H4 (cell line): ENCODE measurements at places on chromosomes 4 and X. TPM values are rescaled to one million over a fixed set of nuclear protein-coding genes. Genes with fewer than 3 reads are reported as not detected.
A peak's percentile ranks its signal among the peaks of the same experiment; 100 is the strongest.

DNA sequence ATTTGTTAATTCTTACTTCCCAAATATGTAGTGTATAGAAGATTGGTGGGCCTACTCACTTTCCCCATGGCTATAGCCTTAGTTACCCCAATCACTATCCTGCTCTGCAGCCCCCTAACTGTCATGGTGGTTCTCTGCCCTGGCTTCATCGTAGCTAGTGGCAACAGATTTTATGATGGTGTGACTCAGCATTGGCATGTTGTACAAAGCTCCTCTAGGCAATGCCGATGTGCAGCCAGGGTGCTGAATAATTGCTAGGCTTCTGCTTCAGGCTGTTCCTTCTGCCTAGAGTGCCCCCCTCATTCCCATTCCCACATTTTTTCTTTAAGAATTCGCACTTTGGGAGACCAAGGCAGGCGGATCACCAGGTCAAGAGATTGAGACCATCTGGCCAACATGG lies 35.2 kb downstream of the AFF2 start:
- DNase-seq, result peak; percentile 5

DNA sequence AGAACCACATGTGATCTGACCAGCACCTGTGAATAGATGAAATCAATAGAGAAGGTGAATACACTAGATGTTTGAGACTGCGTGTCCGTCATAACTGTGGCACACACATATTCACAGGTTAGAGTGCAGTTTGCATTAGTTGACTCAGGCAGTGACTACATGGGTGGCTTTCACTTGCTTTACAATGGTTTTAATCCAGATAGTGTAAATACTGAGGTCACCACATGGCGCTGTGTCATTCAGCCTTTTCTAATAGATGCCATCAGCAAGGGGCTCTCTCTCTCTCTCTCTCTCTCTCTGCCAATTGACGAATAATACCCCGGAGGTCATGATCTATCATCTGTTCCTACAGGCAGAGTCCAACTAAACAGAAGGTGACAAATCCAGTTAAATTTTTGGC lies 30.7 kb upstream of the FGF13 start:
- no peak for DNase-seq

- no peak for DNase-seq
Observed at GRCh38 chr4:146105464-146105863, 70.1 kb upstream of the LSM6 start.

GRCh38 chr4:64784125-64784524 lies 374.9 kb upstream of the TECRL start:
- peak; percentile 8 for DNase-seq

- no peak for DNase-seq
Observed at GRCh38 chr4:42490015-42490414, 92.7 kb downstream of the SHISA3 start.

GRCh38 chr4:156347412-156348075 lies 393.9 kb upstream of the CTSO start:
- no peak for DNase-seq

GRCh38 chr4:40182001-40182400 lies 14.8 kb upstream of the RHOH start:
- no peak for DNase-seq

GRCh38 chr4:6410068-6410467 lies 62.3 kb downstream of the PPP2R2C start:
- DNase-seq, result no peak

- DNase-seq, result no peak
Observed at GRCh38 chr4:161650812-161651211, 513.0 kb downstream of the FSTL5 start.

Gene PSAPL1
- total RNA-seq, result not detected in 2 replicates

Gene SLC26A1
- 0.10 TPM in 1 of 2 replicates, not detected in the other for total RNA-seq

Gene GAGE13
- not detected in 2 replicates for total RNA-seq
